CD4-positive, alpha-beta T cell treated with Interleukin-21 for 1 hour (primary cell): ENCODE measurements at places on chromosomes 12 and 14.

DNA sequence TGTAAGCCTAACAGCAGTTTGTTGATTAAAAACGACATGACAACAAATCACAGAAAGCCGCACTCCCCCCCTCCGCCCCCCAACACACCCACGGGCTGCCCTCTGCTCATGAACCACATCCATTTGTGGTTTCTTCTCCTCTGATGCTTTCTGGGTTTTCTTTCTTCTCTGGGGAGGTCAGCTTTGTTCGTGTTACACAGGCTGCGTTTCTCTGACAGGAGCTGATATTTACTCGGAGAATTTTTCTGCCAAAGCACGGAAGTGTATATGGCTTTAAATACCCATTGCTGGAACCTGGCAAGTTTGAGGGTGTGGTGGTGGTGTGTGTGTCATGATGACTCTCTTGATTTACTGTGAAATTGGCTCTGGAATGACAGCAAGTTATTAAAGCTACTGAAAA, 883.7 kb upstream of the TMEM132C start:
- no peak for DNase-seq

- no peak for DNase-seq
These were observed 38.6 kb downstream of the GARIN6 start for GRCh38 chr12:99686142-99686541.

- no peak for DNase-seq
These were observed 361.5 kb downstream of the EGLN3 start for GRCh38 chr14:33589334-33589733.

DNA sequence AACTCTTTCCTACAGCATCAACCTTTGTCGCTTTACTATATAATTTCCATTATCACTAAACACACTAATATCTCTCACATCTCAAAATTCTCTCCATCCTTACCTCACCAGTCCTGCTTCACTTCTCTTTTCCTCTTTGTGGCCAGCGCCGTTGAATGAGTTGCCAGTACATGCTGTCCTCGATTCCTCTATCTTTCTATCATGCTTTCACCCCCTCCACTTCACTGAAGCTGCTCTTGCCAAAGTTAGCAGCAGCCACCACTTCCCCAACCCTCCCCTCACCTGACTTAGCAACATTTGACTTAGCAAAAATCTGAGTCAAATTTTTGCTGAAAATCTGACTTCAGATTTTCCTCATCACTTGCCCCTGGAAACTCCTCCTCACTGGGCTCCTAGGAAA, 210.4 kb downstream of the ANO6 start:
- DNase-seq: no peak

DNA sequence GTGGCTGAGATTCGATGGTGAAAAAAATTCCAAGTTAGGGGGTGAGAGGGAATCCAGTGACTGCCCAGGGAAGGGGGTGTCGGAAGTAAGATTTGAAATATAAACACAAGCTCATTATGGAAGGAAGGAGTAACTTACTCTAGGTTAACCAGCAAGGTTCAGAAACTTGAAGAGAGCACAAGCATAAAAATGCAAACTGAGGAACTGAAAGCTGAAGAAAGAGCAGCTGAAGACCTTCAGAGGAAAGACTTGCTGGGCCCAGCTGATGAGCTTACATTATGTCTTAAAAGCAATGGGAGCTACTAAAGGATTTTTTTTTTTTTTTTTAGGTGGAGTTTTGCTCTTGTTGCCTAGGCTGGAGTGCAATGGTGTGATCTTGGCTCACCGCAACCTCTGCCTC, 189.7 kb upstream of the GRIN2B start:
- DNase-seq: no peak

DNA sequence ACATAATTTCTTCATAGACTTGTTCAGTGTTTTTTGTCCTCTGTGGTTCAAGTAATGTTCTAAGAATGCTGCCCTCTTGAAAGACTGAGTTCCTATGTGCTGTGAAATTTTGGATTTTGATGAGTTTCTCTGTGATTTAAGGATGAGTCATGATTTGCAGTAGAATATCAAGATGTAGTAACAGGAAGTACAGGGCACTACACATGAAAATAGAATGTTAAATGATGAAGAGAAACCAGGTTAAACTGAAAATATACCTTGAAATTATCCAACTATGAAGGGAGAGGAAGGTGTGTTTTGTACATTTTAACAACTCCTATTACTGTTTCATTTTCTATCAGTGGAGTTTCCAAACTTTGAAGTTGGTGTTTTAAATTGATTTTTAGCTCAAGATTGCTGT, 4.8 kb downstream of the ELK3 start:
- peak; percentile 41 for DNase-seq

GRCh38 chr14:99790201-99790977, 2.8 kb upstream of the EML1 start:
- DNase-seq: no peak

- DNase-seq: no peak
These were observed 243.9 kb downstream of the DIO2 start for GRCh38 chr14:79967453-79967852.

GRCh38 chr14:100670017-100670752, 56.5 kb upstream of the DLK1 start:
- no peak for DNase-seq

- no peak for DNase-seq
These were observed 174.9 kb downstream of the BCAT1 start for GRCh38 chr12:24773996-24774395.

DNA sequence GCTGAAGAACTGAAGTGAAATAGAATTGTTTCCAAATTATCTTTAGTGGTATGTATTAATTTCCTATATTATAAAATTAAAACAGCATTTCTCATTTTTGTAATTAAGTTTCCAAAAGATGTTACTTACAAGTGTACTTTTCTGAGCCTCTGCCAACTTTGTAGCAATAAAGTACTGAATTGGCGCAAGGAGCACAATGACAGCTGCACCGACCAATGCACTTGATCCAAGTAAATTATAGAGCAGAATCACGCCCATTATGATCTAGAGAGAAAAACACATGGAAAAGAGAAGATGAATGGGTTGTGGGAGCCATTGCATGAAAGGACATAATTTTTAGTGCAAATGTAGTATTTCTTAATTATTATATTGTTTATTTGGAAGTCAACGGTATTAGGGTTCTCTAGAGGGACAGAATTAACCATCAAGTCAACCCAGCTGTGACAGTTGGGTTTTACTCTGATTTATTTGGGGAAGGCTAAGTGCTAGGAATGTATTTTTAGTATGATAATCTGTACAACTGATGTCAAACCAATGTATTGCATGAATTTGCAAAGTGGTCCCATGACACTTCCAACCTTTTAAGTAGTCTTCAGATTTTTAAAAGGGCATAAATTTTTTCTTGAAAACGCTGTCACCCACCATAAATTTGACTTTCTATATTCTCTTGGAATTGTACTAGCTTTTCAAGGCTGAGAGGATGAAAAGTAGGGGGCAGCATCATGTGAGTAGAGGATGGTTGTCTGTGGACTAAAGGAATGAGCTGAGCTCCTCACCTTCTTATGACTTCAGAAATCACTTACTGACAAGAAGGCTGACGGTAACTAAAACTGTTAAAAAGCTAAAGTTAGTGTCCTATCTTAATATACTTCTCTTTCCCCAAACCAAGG, 33.0 kb downstream of the ABCC9 start:
- DNase-seq: no peak

DNA sequence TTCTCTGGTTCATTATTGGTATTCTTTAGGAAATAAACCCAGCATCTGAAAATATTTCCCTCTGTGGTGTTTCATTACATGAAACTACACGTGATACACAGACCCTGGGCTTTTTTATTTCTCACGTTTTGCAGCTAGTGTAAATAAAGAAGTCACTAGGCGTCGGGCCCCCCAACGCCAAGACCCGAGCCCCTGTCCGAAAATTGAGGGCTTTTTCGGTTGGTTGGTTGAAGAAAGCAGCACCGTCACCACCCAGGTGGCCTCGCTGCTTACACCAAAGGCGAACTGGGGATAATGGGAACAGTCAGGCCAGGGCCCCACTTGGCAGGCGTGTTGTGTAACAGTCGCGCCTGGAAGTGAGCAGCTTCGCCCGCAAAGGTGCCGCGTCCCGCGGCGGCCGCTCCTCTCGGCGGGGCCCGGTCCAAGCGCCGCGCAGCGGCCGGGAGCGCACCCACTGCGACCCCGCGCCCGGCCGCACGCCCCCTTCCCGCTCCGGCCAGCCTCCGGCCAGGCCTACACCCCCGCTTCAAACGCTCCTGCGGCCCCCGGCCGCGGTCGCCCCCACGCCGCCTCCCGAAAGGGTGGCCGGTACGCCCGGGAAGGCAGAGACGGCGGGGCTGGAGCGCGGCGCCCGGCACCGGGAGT, 1.2 kb downstream of the DUSP16 start:
- DNase-seq: peak; percentile 67

GRCh38 chr12:116152268-116152667, 125.2 kb downstream of the MED13L start:
- DNase-seq: no peak

GRCh38 chr14:103686831-103687485, 28.3 kb downstream of the XRCC3 start:
- DNase-seq: no peak

DNA sequence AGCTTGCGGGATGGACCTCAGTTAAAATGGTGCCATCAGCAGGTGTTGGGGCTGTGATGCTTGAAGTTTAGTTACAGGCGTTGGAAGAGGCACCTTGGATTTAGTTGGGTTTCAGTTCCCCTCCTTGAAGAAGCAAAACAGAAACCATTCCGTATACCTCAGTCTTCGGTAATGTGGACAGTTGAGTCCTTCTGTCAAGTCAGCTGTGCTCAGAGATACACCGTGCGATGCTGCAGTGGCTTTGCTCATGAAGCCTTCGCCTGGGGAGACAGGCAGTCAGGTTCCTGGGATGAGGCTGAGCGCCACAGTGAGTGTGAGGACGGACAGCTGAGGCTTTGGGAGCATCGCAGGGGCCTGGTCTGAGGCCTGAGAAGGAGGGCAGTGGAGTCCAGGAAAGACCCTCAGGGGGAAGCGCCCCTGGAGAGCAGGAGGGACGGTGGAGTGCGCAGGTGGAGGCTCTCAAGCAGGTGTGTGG, 7.4 kb downstream of the RAN start:
- no peak for DNase-seq

DNA sequence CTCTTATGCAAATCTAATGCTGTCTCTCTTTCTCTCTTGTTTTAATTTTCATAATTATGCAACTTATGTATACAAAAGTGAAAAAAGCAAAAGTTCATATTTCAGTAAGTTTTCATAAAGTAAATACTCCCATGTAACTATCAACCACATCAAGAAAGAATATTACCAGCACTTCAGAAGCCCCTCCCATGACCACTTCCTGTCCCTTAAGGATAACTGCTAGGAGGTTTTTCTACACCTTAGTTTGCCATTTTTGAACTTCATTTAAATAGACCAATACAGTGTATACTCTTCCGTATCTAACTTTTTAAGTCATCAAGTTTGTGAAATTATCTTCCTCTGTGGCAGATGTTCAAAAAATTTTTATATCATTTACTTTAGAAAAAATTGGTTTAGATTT, 547 bp upstream of the OR4K15 start:
- DNase-seq: peak; percentile 65

DNA sequence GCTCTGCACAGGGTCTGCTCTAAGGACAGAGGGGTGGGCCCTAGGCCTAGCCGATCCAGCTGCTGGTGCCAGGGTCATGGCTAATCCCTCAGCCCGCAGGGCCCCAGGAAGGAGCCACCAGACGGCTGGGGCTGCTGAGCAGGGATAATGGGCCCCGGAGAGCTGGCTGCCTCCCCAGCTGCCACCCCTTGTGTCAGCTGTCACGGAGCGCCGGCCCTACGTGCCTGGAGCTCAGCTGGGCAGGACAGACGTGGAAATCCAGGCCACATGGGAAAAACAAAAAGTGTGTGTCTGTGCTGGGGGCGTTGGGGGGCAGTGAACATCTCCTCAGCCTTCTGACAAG, 36.2 kb downstream of the CHGA start:
- no peak for DNase-seq

- DNase-seq: no peak
These were observed 453.0 kb downstream of the ADAMTS20 start for GRCh38 chr12:43098766-43099550.

- DNase-seq: no peak
These were observed 78.2 kb upstream of the GTF2A1 start for GRCh38 chr14:81298911-81299310.

GRCh38 chr12:66482351-66483203, 180.3 kb downstream of the HELB start:
- DNase-seq: no peak

DNA sequence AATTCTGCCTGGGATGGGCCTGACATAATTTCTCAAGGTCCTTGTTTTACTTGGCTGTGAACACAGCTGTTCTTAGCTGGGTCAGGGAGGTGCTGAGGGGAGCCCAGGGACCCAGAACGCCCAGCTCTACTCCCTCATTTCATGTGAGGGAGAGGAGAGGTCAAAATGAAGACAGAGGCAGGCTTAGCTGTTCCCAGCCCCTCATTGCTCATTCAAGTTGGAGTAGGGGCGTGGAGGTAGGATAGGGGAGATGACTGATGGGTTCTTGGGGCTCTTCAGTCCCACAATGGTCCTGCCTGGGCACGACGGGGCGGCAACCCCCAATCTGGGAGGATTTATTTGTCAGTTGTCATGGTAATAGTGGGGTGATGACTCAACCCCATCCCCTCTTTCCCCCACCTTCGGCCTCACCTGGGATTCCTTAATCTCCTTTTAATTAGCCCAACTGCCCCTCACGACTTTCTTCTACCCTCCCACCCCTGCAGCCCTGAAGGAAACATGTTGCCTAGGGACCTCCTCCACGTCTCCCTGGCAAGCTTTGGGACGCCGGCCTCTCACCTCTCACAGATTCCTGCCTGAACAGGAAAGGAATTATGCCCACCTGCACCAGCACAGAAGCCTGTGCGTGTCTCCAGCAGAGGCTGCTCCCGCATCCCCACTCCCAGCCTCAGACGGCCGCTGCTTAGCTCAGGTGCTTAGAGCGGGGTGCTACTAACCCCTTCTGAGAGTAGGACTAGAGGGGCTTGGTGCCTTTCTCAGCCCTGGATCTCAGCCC, 10.2 kb downstream of the SPRYD3 start:
- no peak for DNase-seq

- no peak for DNase-seq
These were observed 4.3 kb downstream of the KHNYN start for GRCh38 chr14:24434036-24434435.

- DNase-seq: no peak
These were observed 93.1 kb upstream of the EVL start for GRCh38 chr14:99971941-99972747.

DNA sequence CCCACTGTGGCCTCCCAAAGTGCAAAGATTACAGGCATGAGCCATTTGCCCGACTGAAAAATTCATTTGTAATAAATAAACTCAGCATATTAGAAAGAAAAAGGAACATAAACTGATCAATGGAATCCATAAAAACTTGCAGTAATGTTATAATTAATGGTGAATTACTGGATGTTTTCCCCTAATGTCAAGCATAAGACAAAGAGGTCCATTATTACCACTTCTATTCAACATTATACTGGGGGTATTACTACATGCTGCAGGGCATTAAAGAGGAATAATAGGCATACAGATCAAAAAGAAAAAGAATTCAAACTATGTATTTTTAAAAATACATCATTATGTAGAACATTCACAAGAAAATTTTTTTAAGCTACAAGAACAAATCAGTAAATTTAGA, 926.8 kb downstream of the LRFN5 start:
- DNase-seq: no peak

DNA sequence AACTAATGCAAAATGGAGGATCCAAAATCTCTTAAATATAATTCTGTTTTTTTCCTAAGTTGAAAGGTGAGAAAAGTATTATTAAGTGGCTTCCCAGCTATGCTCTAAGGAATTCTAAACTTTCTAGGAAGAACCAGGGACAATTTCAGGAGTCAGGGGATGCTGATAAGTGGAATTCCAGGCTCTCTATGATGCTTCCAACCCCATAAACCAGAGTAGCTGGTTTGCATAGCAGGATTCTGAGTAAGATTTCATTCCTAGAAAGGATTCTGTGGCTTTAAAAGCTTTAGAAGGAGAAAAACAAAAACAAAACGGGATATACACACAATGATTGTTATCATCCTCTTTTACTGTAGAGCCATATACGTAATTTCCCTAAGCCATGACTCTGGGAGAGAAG, 93.9 kb downstream of the SLC16A7 start:
- DNase-seq: no peak
